Activated CD8-positive, alpha-beta T cell treated with anti-CD3 and anti-CD28 coated beads for 36 hours (primary cell): ENCODE measurements at places on chromosomes 7 and 10. TPM values are rescaled to one million over a fixed set of nuclear protein-coding genes. Genes with fewer than 3 reads are reported as not detected.

DNA sequence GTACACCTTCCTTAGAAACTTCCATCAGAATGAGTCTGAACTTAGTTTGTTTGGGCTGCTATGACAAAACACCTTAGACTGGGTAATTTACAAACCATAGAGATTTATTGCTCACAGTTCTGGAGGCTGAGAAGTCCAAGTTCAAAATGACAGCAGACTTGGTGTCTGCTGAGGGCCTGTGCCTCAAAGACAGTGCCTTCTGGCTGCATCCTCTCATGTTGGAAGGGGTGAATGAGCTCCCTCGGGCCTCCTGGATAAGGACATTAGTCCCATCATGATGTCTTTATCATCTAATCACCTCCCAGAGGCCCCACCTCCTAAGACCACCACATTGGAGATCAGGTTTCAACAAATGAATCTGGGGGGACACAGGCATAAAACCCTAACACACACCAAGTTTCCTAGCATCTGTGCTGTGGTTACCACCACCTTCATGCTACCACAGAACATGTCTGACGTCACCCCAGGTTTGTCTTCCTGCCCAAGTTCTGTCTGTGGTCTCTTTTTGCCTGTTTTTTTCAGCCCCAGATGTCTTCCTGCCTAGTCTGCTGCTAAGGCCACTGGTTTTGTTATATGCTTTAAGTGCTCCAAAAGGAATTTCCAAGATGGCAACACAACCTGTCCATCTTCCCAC is 150.9 kb upstream of the COBL start:
- H3K27ac ChIP-seq: no peak overlapping the region
- H3K27me3 ChIP-seq: peaks cover 10% of the 10 kb centered on the region
- H3K36me3 ChIP-seq: no peaks in the 10 kb centered on the region
- no peak overlapping the region for H3K4me3 ChIP-seq
- peaks cover 13% of the 10 kb centered on the region for H3K4me1 ChIP-seq

- no peak for DNase-seq
- no peak overlapping the region for H3K4me3 ChIP-seq
- no peaks in the 10 kb centered on the region for H3K4me1 ChIP-seq
- no peak overlapping the region for H3K27ac ChIP-seq
Observed at GRCh38 chr10:114732931-114733330, 74.9 kb upstream of the ABLIM1 start.

DNA sequence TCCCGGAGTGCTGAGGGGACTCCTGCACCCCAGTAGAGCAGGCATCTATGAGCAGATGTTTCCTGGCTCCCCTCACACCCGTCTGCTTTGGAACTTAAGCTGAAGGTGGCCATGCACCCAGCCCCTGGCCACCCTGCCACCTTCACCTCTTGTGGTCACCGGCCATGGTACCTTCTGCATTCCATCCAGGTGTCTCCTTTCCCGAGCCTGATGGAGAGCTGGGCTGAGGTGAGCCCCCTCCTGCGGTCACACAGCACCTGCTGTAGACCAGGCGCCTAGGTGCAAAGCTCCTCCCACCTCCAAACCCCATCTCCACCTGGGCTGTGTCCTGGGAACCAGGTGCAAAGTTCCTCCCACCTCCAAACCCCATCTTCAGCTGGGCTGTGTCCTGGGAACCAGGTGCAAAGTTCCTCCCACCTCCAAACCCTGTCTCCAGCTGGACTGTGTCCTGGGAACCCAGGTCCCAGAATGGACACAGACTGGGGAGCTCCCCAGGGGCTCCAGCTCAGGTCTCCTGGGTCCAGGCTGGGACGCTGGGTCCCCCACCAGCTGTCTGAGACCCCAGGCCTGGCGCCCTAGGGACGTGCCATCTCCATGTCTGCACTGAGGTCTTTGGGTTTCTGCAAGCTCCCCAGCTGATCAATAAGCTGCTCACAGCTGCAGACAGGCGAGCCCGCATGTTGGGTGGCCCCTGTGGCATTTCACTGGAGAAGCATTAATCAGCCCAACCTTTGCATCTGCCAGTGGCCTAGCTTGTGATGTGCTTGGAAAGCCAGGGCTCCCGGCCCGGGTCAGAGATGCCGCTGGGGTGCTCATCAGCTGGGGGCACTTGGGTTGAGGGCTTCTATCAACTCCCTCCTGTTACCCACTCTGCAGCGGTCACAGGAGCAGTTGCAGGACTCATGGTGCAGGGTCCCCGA is 61.2 kb upstream of the INPP5A start:
- H3K4me3 ChIP-seq: no peak overlapping the region
- no peaks in the 10 kb centered on the region for H3K4me1 ChIP-seq
- H3K27me3 ChIP-seq: peaks cover 5% of the 10 kb centered on the region
- H3K36me3 ChIP-seq: no peaks in the 10 kb centered on the region
- H3K27ac ChIP-seq: no peak overlapping the region

DNA sequence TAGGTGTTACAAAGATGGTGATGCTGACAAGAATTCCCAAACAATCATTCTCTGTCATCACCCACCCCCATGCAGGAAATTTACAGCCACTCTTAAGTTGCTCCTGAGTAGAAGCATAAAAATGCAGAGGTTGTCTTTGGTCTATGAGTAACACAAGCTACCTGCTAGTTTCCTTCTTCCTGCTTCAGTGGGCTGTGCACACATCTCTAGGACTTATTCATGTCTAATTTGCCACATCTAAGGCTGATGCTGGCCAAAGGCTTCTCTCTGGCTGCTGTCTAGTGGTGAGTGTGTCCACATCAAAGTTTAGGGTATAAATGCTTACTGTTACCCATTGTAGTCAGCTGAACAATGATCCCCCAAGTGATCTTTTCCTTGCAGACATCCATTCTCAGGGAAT is 662.5 kb downstream of the TYW1 start:
- H3K4me3 ChIP-seq: no peak overlapping the region
- no peak overlapping the region for H3K27ac ChIP-seq
- DNase-seq: no peak
- no peaks in the 10 kb centered on the region for H3K4me1 ChIP-seq
- no peaks in the 10 kb centered on the region for H3K27me3 ChIP-seq
- H3K36me3 ChIP-seq: no peaks in the 10 kb centered on the region

DNA sequence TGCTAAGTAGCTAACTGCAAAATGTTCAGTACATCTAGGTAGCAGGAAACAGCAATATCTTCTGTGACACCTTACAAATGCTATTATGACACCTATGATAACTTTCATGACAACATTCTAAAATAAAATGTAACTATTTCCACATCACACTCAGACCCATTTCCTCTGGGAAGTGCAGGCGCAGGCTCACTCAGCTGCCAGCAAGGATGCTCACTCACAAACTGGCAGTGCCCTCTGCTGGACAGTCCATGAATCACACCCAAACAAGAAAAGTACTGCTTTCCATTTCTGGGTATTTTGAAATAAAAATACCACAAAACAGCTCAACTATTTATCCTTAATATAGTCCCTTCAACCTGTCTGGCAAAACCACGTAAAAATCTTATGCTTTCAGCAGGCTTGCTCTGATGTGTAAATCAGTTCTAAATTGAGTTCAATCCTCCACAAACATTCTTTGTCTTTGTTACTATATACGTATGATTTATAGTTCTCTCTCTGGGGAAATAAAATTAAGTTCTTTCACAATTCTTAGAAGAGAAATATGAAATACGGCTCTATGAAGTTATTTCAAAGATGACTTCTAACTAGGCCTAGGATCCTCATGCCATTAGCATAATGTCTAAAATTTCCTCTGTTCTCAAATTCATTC is 176.6 kb downstream of the PARD3 start:
- no peaks in the 10 kb centered on the region for H3K36me3 ChIP-seq
- DNase-seq: peak; percentile 78
- H3K4me3 ChIP-seq: no peak overlapping the region

- no peaks in the 10 kb centered on the region for H3K27me3 ChIP-seq
- H3K36me3 ChIP-seq: peaks cover 45% of the 10 kb centered on the region
- H3K4me3 ChIP-seq: peak overlapping the region; percentile 93
- peak overlapping the region; percentile 98 for H3K27ac ChIP-seq
- DNase-seq: peak; percentile 38
Observed at GRCh38 chr10:73251683-73252444, 580 bp downstream of the MRPS16 start.

- H3K4me3 ChIP-seq: no peak overlapping the region
- H3K4me1 ChIP-seq: peaks cover 4% of the 10 kb centered on the region
- no peak overlapping the region for H3K27ac ChIP-seq
- DNase-seq: peak; percentile 24
- H3K36me3 ChIP-seq: no peaks in the 10 kb centered on the region
Observed at GRCh38 chr7:120272261-120272660, 714 bp upstream of the KCND2 start.

DNA sequence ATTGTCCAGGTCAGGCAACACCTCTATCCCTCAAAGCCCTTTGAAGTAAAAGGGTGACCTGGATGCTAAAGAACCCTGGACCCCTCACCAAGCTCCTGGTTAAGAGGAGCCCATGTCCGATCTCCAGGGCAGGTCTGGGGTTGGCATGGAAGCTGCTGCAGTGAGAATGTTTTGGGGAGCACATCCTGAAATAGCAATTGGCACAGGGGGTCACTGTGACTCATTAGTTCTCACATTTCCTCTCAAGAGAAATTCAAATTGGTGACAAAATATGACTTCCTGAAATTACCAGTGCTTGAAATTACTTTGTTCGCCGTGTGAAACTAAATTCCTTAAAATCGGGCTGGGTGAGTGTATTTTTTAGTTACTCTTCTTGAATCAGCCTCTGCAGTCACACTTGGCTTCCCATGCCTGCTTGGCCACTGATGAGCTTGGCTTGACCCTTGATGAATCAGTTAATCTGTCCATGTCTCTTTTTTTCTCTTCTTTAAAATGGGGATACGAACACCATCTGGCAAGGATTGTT is 18.8 kb upstream of the ARHGAP22 start:
- DNase-seq: no peak
- no peaks in the 10 kb centered on the region for H3K4me1 ChIP-seq
- H3K4me3 ChIP-seq: no peak overlapping the region
- no peaks in the 10 kb centered on the region for H3K36me3 ChIP-seq

DNA sequence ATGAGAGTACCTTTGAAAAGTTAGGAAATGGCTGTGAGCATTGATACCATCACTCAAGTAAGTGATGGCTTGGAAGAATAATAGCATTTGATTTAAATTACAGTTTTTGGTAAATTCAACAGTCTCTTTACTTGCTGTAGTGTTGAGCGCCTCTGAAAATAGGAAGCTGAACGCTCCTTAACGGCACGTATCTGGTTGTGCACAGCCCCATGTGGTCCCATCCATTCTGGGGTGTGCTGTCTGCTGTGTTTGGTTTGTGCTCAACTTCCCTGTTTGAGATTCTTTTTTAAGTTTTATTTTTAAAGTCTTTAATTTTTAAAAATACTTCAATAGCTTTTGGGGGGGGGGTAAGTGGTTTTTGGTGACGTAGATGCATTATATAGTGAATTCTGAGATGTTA is 51.5 kb downstream of the DNAJB6 start:
- H3K27me3 ChIP-seq: no peaks in the 10 kb centered on the region
- H3K27ac ChIP-seq: no peak overlapping the region
- peaks cover 46% of the 10 kb centered on the region for H3K36me3 ChIP-seq
- DNase-seq: no peak
- H3K4me1 ChIP-seq: peaks cover 43% of the 10 kb centered on the region

DNA sequence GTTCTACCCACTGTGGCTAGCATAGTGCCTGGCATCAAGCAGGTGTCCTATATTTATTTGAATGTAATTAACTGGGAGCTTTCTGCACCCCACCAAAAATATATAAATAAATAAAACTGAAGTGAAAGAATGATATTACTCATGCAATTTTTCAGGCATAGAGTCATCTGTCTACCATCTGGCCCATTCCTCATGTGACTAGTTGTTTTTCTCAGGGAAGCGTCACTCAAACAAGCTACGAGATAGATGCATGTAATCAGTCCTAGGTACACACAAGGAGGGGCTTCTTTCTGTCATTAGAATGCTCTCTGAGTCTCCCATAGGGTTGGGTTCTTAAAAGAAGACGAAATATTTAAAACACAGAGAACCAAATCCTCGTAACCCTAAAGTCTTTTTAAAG is 255.5 kb upstream of the KMT2E start:
- peaks cover 2% of the 10 kb centered on the region for H3K27me3 ChIP-seq
- no peak for DNase-seq
- H3K4me1 ChIP-seq: no peaks in the 10 kb centered on the region
- H3K4me3 ChIP-seq: no peak overlapping the region
- no peak overlapping the region for H3K27ac ChIP-seq

- H3K36me3 ChIP-seq: no peaks in the 10 kb centered on the region
- DNase-seq: no peak
- no peak overlapping the region for H3K4me3 ChIP-seq
- no peaks in the 10 kb centered on the region for H3K27me3 ChIP-seq
- no peak overlapping the region for H3K27ac ChIP-seq
Observed at GRCh38 chr10:131821378-131822012, 79.3 kb upstream of the PPP2R2D start.

DNA sequence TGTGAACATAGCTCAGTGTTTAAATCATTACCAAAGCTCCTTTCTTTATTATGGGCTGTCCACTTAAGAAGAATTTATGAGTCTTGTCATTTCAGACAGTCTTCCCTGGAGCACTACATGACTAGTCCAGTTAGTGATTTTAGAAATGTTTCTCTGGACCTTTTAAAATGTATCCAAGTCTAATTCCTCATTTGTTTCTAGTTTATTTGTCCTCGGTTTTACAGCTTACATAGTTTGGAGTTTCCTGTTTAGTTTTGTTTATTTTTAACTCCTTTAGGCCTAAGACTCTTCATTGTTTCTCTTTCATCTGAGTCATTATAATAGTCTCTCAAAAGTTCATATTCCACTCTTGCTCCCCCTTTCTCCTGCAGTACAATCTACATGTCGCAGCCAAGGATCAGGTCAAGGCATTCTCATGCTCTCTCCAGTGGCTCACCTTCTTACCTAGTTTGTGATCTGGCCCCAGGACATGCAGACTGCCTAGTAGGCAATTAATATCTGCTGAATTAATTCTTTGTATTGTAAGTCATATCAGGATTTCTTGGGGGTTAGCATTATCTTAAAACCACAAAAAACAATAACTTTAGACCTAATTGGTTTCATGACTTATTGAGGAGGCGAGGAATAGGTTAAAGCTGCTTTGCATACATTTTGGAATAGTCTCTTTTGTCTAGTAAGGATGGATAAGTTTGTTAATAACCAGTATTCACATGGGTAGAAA is 93.8 kb downstream of the MAPK8 start:
- peaks cover 1% of the 10 kb centered on the region for H3K36me3 ChIP-seq
- no peak overlapping the region for H3K4me3 ChIP-seq
- H3K4me1 ChIP-seq: peaks cover 24% of the 10 kb centered on the region
- no peaks in the 10 kb centered on the region for H3K27me3 ChIP-seq

GRCh38 chr7:22477876-22478450 is 22.0 kb downstream of the STEAP1B start:
- H3K27ac ChIP-seq: no peak overlapping the region
- no peaks in the 10 kb centered on the region for H3K36me3 ChIP-seq
- H3K4me1 ChIP-seq: no peaks in the 10 kb centered on the region
- no peak for DNase-seq

The ITPRID1 gene
- total RNA-seq: not detected

The SPRN gene
- total RNA-seq: not detected

The ZFAND4 gene
- 11.5 TPM for total RNA-seq

The UBN2 gene
- 7.6 TPM for total RNA-seq

The TDRD1 gene
- total RNA-seq: 0.05 TPM

The VIPR2 gene
- 0.09 TPM for total RNA-seq

The HSPA14 gene
- 36.1 TPM for total RNA-seq

The HECW1 gene
- not detected for total RNA-seq
